ENCODE measurements at places on chromosomes 7 and 10.

- no peak for DNase-seq
These were observed 153.3 kb downstream of the XPNPEP1 start for GRCh38 chr10:109769966-109770365.

GRCh38 chr10:125155101-125155500 is 5.3 kb downstream of the CTBP2 start:
- DNase-seq: no peak

- no peak for DNase-seq
These were observed 24.9 kb upstream of the NPS start for GRCh38 chr10:127524229-127524628.

- DNase-seq: no peak
These were observed 108.5 kb upstream of the SLC25A13 start for GRCh38 chr7:96430356-96430755.

DNA sequence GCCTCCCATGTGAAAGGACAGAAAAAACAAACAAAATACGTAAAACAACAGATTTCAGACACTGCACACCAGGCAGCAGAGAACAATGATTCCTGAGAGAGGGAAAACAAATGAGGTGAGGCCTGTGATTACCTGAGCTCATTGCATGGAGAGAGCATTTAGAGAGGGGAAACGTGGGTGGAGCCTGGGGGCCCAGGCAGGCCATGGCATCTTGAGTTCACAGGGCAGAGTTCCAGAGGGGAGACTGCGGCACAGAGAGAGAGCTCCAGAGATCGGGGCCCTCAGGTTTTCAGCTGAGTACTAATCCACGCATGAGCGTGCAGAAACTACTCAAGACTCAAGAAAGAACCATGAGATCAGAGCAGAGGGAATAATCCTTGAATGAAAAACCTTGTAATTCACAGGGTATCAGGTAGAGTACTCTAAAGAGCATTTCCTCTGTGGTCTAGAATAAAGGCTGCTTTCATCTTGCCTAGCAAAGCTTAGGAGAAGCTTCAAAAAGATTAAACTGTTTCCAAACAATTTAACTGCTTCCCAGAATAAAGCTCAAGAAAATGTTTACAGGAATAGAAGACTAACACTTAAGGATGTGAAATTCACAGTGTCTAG is 46.6 kb upstream of the ARHGAP12 start:
- no peak for DNase-seq
